Smooth muscle cell of the pulmonary artery (primary cell): ENCODE measurements at places on chromosomes 1 and 21. TPM values are rescaled to one million over a fixed set of nuclear protein-coding genes. Genes with fewer than 3 reads are reported as not detected.

The TXNIP gene
- 6.9 and 356 TPM in 2 replicates for total RNA-seq

The ADIPOR1 gene
- total RNA-seq: 134 and 155 TPM in 2 replicates

The FCN3 gene
- total RNA-seq: not detected in 2 replicates

The DAB1 gene
- total RNA-seq: 0.07 and 0.13 TPM in 2 replicates

The LIPI gene
- total RNA-seq: not detected in 2 replicates

The HSPB7 gene
- total RNA-seq: 45.2 and 102 TPM in 2 replicates

The CFHR3 gene
- not detected in 2 replicates for total RNA-seq

The RNF186 gene
- not detected in 2 replicates for total RNA-seq

The OR2G6 gene
- total RNA-seq: not detected in 2 replicates

The TRIM17 gene
- total RNA-seq: 0.07 TPM in 2 replicates

The KCNJ9 gene
- total RNA-seq: under 0.01 TPM in 1 of 2 replicates, not detected in the other

The LMOD1 gene
- 22.2 and 40.4 TPM in 2 replicates for total RNA-seq

The F3 gene
- total RNA-seq: 22.9 and 114 TPM in 2 replicates

The TEX38 gene
- total RNA-seq: not detected in 2 replicates

The NPHS2 gene
- not detected in 2 replicates for total RNA-seq

The ILDR2 gene
- 0.13 TPM in 1 of 2 replicates, not detected in the other for total RNA-seq

The S100A12 gene
- not detected in 2 replicates for total RNA-seq

The CHIT1 gene
- total RNA-seq: 0.13 TPM in 1 of 2 replicates, not detected in the other

The TRMT1L gene
- total RNA-seq: 26.1 and 42.3 TPM in 2 replicates

The CRNN gene
- not detected in 2 replicates for total RNA-seq

The ZNF695 gene
- 0.79 and 0.98 TPM in 2 replicates for total RNA-seq

The CFAP141 gene
- not detected in 2 replicates for total RNA-seq

The BCL2L15 gene
- total RNA-seq: 0.03 and 0.07 TPM in 2 replicates

The CNTN2 gene
- total RNA-seq: not detected in 2 replicates

The OPRD1 gene
- total RNA-seq: under 0.01 and 0.13 TPM in 2 replicates

The DMRTB1 gene
- total RNA-seq: not detected in 2 replicates

The CACHD1 gene
- total RNA-seq: 0.76 and 2.6 TPM in 2 replicates

The OR2T2 gene
- total RNA-seq: not detected in 2 replicates

The NAXE gene
- total RNA-seq: 49.4 and 59.5 TPM in 2 replicates

The CCDC185 gene
- total RNA-seq: not detected in 2 replicates

The SPATA1 gene
- 0.46 and 0.63 TPM in 2 replicates for total RNA-seq

The ZMYM4 gene
- total RNA-seq: 32.2 and 40.8 TPM in 2 replicates

The KRTAP6-3 gene
- not detected in 2 replicates for total RNA-seq

The DMBX1 gene
- total RNA-seq: not detected in 2 replicates

The PLA2G2D gene
- total RNA-seq: not detected in 2 replicates

The CYP4X1 gene
- 1.2 and 2.9 TPM in 2 replicates for total RNA-seq

The C1orf159 gene
- total RNA-seq: 4.6 and 6.6 TPM in 2 replicates

The SELP gene
- total RNA-seq: 0.07 and 0.13 TPM in 2 replicates

The AQP10 gene
- 0.07 and 0.13 TPM in 2 replicates for total RNA-seq

The VHLL gene
- 0.13 and 0.92 TPM in 2 replicates for total RNA-seq

The VASH2 gene
- 0.03 and 0.26 TPM in 2 replicates for total RNA-seq

The EMC1 gene
- 141 and 191 TPM in 2 replicates for total RNA-seq

The A3GALT2 gene
- not detected in 2 replicates for total RNA-seq

The AMY2A gene
- total RNA-seq: not detected in 2 replicates

The ZNF593OS gene
- total RNA-seq: not detected in 2 replicates

The C1orf52 gene
- total RNA-seq: 20.1 and 24.7 TPM in 2 replicates

The CYYR1 gene
- total RNA-seq: under 0.01 TPM in 1 of 2 replicates, not detected in the other
